ENCODE measurements at places on chromosomes 12 and 14.
A peak's percentile ranks its signal among the peaks of the same experiment; 100 is the strongest.

- DNase-seq: no peak
Observed at GRCh38 chr12:24945039-24945438, 3.9 kb downstream of the BCAT1 start.

DNA sequence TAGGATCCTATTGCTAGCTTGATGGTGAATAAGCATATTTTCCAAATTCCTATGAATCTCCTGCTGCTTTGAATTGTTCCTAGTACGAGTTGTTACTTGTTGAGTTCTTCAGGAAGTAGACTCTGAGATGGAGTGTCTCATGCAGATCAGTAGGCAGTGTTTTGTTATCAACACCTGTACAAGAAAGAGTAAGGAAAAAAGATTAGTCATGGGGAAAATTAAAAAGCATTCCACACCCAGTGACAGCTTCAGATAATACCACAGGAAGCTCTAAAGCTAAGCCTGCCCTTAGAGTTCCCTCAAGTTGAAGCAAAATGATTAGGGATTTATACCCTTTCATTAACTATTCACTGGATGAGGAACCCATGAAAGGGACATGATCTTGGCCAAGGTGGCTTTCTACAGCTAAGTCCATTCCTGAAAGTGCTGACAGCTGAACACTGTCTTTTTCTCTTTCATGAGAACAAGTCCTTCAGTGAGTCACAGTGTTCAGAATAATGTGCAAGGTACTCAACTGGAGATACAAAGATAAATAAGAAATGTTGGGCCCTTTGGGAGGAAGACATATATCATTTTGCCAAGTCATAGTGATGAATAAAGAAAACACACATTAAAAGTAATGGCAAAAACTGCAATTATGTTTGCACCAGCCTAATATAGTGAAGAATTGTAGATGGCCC is 49.1 kb downstream of the CCER1 start:
- no peak for DNase-seq

GRCh38 chr12:1809591-1810190 is 10.7 kb upstream of the LRTM2 start:
- DNase-seq: no peak

- no peak for DNase-seq
Observed at GRCh38 chr12:125685915-125686314, 620.7 kb downstream of the AACS start.

DNA sequence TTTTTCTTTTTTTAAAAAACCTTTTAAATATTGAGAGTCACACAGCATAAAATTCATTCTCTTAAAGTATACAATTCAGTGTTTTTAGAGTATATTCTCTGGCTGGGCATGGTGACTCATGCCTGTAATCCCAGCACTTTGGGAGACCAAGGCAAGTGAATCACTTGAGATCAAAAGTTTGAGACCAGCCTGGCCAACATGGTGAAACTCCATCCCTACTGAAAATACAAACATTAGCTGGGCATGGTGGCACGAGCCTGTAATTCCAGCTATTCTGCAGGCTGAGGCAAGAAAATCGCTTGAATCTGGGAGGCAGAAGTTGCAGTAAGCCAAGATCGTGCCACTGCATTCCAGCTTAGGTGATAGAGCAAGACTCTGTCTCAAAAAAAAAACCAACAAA is 68.4 kb upstream of the BCAT1 start:
- no peak for DNase-seq

DNA sequence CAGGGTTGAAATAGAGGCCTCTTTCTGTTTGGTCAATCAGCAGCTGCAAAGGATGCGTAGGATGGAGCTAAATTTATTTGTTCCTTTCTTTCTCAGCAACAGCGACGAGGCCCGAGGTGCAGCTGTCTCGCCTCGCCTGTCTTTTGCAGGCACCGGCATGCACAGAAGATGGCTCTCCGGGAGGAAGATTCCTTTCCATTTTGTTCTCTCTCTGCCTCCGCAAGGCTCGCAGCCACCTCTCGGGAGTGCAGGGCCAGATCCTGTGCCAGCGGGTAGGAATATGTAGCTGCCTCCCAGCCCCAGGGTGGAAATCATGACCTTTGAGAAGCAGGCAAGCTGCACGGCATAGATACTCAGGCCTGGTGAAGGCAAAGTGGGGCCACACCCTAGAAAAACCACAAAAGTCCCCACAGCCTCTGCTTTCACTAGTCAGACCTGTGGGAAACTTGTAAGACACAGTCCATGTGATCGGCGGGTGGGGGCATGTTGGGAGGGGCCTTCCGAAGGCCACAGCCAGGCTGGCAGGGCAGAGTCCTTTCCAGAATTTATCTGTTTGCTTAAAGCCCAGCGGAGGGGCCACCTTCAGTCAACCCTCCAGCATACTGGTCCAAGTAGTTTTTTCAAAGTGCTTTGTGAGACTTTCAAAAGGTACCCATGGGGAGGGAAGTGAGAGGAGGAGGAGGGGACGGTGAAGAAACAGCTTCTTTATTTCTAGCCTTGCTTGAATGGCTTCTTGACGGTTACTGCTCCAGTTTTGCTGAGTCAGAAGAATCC is at the start of gene MAP1LC3B2:
Gene MAP1LC3B2, plus strand, starts transcription at position 220 of the 774 bp plus-strand sequence. CDS start 16,562 bp downstream, outside the sequence.
- DNase-seq: peak; percentile 89

DNA sequence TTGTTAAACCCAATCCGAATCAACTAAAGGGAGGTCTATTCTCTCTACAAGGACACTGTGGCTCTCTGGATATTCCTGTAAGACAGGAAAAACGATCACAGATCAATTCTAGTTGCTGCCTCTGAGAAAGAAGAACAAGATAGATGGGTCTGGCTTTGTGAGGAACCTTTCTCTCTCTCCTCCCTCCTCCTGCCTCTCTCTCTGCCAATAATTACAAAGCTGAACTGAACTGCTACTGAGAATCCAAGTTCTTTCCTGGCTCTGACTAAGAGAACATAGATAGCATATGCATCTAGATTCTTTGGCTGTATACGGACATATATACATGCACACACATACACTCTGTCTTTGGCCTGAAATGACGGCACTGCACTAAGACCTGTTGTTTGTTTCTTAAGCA is 27.6 kb downstream of the ETV6 start:
- no peak for DNase-seq

GRCh38 chr14:76203086-76204001 is 51.6 kb downstream of the GPATCH2L start:
- peak; percentile 30 for DNase-seq

DNA sequence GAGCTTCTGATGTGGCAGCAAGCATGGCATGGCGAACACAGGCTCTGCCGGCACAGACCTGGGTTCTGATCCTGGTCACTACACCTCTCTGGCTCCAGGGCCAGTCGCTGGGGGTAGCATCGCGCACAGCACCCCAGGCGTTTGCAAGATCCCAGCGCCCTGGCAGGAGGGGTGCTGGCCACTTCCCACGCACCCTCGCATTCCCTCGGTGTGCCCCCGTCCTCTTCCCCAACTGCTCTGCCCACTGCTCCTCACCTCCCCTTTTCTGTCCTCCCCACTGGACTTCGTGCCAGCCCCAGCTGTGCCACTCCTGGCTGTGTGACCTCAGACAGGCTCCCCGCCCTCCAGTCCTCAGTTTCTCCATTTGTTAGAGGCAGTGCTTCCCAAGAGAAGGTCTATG is 2.8 kb downstream of the CDK2AP1 start:
- no peak for DNase-seq
